Panc1 (cell line): ENCODE measurements at places on chromosomes 2 and 18.

- no peak for DNase-seq
These were observed 18.9 kb downstream of the STON1 start for GRCh38 chr2:48548840-48549239.

GRCh38 chr2:217930761-217931563, 71.8 kb downstream of the TNS1 start:
- no peak for DNase-seq

- DNase-seq, result no peak
These were observed 519.9 kb downstream of the KCNJ3 start for GRCh38 chr2:155218292-155218924.

DNA sequence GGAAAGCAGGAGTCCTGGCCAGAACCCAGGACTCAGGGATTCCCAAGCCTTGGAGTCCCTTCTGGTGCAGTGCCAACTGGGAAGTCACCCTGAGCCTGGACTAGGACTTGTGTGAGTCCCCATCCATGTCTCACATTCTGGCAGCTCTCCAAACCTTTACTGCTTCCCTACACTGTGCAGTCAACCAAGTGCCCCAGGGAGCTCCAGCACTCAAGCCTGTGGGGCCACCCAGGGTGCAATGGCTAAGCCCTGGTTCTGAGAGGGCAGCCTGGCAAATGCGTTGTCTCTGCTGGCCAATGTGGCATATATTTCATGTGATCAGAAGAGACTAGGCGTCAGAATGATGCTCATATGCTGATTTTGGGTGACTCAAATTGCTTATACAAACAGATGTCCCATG, 223.4 kb downstream of the SP3 start:
- DNase-seq, result no peak

- DNase-seq, result no peak
These were observed 765 bp upstream of the DIPK1C start for GRCh38 chr18:74457725-74458421.

DNA sequence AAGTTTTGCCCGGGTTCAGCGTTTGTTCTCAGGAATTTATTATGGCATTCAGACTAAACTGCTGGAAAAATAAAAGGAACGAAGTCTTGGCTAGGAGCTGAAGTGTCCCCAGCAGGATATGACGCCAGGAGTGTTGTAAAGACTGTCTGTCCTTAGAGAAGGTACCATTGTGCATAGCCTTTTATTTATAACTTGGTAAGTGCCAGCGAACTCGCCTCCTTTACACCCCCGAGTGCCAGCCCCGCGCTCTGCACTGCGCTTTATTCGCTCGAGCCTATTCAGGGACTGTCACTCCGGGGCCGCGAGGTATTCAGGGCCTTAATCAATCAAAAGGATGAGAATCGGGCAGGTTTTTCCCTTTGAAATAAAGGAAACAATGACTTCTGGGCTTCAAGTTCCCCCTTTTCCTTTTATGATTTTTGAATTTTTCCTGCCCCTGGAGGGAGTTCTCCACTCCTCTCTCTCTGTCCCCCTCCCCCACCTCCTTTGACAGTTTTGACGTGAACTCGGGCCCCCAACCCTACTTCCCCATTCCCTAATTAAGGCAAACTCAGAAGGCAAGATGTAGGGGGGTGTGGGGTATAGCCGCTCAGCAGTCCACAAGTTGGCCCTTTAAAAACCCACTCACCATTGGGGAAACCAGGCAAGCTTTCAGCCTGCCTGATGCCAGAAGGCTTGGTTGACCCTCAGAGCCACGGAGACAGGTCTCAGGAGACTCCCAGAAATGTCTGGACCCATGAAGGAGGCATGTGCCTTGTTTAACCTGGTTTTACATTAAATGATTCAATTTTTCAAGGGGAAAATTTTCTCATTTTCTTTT, 1.3 kb upstream of the PAX3 start:
- no peak for DNase-seq

GRCh38 chr2:154343282-154343681, 355.2 kb upstream of the KCNJ3 start:
- no peak for DNase-seq

DNA sequence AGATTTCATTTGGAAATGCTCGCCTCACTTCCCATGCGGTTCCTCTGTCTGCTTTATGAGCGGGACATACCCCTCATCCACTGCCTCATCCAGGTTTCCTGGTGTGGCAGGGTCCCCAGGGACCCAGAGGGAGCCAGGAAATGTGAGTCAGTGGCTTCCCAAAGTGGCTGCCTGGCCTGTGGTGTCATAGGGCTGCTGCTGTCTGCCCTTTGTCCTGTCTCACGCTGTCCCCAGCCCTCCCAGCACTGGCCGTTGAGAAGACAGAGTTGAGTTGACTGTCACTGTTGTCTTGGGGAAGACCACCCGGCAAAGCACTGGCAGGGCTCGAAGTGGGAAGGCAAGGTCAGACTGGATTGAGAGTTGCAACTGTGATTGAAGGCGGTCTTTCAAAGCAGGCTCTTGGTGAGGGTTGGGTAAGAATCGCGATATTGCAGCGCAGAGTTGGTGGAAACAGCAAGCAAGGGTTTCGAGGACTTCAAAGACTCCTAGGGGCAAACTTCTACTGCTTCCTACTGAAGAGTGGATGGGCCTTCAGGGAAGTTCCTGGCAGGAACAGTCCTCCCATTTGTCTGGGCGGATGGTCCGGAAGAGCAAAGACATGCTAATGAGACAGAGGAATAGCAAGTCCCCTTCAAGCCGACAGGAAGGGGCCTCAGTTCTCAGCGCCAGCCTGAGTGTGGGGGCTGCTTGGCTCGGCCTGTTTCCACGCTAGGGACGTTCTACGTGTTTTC, 33.9 kb downstream of the RAB31 start:
- DNase-seq, result no peak
